ENCODE measurements at places on chromosomes 6 and 20.
A peak's percentile ranks its signal among the peaks of the same experiment; 100 is the strongest.

GRCh38 chr20:34305333-34306230 lies 2.4 kb upstream of the AHCY start:
- peak; percentile 35 for DNase-seq

DNA sequence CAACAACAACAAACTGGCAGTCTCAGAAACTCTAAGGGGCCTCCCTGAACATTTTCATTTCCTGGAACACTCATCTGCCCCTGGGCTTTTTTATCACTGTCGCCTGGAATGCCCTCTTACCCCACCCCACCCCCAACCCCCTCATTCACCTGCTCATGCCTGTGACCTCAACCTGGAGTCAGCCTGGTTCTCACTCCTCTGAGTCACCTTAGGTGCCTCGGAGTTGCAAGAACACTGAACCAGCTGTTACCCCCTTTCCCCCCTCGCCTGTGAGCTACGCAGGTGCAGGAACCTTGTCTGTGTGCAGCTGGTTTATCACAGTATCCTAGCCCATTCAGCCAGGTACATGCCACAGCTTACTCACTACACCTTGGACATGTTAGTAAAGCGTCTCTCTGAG lies 12.8 kb upstream of the SNAI1 start:
- no peak for DNase-seq

DNA sequence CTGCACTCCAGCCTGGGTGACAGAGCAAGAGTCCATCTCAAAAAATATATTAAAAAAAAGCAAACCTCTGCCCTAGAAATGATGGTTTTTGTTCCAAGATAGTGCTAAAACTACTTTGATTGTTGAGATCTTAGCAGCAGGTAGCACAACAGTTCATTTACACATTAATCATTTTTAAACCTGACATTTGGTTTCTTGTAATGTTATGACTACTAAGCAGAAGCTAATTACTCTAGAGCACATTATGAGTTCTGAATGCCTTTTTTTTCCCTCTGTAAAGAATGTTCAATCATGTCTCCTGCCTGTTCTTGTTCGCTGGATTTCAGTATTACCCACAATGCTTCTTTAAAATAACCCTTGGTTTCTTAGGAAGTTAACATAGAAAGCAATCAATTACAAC lies 24.7 kb upstream of the PHF3 start:
- DNase-seq: no peak

DNA sequence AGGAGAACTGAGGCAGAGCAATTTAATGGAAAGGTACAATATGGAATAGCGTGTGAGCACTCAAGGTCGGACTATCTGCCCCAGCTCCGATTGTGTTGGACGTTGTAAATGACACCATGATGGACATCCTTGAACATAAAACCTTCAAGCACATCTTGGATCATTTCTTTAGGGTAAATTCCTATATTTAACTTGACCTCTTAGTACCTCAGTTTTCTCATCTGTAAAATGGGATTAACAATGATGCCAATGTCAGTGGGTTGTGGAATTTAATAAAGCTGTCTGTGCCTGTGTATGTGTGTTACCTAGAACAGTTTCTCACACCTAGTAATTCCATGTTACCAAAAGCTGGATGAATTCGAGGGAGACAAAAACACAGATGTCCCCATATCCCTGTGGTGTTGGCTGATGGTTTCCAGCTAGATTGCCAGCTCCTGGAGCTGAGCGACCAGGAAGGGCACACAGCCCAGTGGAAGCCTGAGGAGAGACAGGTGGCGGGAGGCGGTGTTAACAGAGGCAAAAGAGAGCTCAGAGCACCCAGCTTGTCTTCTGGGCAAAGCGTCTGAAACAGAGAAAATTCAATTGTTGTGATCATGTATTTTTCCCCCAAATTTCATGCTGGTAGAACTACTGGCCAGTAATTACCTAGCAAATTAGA lies 32.6 kb downstream of the MDFI start:
- no peak for DNase-seq

DNA sequence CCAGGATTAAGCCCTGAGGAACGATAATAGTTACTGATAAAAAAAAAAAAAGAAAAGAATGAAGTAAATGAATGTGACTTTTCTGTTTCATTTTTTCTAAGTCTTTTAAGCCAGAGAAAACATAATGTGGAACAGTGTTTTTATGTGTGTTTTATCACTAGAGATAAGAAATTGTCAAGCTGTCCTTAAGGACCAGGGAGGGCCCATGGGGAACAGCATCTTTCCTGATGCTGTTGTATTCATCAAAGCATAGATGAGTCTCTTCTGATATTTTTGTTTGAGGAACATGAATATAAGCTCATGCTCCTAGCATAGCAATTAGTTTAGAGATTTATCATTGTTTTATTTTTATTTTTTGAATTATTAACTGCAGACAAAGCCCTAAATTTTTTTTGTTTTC lies 150.2 kb downstream of the LAMA2 start:
- no peak for DNase-seq

- no peak for DNase-seq
Measured at GRCh38 chr6:25219216-25219916, 59.8 kb upstream of the CARMIL1 start.

- no peak for DNase-seq
Measured at GRCh38 chr6:167920165-167920564, 77.3 kb upstream of the KIF25 start.

DNA sequence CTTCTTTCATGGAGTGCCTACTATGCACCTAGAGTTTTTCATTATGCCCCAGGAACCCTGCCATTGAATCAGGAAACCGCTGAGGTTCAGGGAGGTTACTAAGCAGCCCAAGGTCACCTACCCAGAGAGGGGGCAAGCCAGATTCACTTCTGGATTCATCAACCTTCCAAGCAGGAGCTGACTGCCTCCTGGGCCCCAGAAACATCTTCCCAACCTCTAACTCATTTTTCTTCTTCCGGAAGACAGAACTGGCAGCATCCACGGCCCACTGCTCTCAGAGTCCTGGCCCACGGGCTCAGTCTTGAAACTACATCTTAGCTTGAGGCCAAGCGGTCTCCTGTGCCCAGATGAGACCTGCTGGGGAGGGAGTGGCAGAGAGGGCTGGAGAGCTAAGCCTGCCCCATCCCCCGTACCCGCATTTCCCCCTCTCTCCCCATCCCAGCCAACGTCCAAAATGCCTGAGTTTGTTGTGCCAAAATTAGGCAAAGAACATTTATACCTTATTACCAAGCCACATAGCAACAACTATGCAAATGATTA lies 281.0 kb downstream of the CDC5L start:
- DNase-seq: no peak

DNA sequence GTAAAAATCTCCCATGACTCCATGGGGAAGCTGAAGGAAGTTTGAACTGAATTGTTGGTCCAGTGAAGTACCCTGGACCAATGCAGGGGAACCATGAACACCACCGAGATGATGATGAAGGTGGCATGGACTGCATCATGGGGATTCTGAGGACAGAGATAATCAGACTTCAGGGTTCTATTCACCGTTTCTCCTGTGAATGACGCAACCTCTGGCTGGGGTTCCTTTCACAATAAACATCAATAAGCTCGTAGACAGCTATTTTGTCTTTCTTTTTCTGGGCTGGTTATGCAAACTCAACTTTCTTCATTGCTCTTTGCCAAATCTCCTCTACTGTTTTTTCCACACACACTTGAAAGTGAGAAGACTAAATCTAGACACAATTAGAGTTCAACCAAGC lies 87.9 kb upstream of the NKX2-2 start:
- no peak for DNase-seq

DNA sequence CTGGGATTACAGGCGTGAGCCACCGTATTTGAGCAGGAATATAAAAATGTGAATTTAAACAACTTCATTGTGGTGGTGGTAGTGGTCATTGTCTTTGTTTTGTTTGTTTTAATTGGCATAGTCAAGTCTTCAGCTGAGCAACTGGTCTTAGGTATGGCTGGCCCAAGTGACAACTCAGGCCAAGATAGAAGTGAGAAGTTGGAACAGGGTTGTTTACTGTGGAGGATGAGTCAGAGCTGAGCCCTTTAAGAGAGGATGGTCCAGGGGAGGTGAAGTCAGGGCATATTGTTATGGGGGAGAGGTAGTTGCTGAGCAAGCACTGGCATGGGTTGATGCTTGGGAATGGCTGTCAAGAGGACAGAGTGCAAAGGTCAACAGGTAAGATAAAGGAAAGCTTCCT lies 308.2 kb downstream of the FARS2 start:
- DNase-seq: no peak

DNA sequence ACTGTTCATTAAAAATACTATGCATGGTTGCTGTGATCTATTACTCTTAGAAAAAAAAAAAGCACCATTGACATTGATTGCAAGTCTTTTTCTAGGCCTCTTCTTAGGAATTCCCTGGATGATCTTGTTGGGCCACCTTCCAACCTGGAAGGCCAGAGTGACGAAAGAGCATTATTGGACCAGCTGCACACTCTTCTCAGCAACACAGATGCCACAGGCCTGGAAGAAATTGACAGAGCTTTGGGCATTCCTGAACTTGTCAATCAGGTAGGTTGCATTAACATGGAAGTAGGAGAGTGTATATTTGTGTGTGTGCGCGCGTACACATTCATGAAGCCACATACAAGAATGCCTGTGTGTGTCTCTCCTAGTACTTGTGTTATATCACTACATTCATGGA lies 140.4 kb downstream of the NCOA3 start:
- no peak for DNase-seq

- no peak for DNase-seq
Measured at GRCh38 chr6:15677822-15678221, 15.0 kb upstream of the DTNBP1 start.

DNA sequence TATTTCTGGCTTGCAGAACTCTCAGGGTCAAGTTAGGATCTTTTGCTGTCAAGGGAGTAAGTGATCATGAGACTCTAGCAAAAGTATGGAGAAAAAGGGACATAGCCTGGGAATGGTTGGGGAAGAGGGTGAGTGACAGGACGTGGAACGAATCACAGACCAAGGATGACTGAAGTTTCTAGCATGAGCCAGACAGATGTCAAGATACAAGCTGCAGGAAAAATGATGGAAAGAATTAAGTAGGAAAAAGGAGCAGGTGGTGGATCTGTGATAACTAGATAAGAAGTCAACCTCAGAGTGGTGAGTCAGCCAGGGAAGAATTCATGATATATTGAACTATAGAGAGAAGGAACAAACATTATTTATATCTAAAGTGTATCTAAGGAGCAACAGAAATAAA lies 159.8 kb upstream of the SYNDIG1 start:
- DNase-seq: no peak

DNA sequence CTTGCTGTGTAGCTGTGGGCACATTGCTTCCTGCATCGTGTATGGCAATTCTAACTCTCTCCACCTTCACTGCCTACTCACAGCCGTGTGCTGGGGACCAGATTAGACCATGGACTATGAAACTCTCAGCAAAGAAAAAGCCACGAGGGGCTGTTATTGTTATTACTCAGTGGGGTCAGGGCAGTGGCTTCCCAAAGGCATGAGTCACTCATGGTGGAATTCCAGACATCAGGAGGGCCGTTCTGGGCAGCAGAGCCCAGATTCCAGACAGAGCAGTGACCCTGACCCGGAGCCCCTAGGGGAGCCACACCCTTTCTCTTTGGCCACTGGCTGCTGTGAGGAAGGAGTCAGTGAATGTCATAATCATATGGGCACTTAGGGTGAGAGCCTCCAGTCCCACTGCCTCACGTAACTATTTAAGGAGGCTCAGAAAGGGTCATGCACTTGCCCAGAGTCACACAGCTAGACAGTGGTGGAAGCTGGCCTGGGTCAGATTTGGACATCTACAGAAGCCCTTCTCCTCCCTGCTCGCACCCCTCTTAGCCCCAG lies 22.2 kb upstream of the CCN5 start:
- no peak for DNase-seq

- DNase-seq: peak; percentile 59
Measured at GRCh38 chr6:53410508-53411258, 61.9 kb upstream of the ELOVL5 start.

Measured in inflammatory macrophage (primary cell).